ENCODE measurements at places on chromosomes 6 and 20.

- DNase-seq: no peak
Measured at GRCh38 chr6:33630014-33630413, 8.9 kb downstream of the ITPR3 start.

- peak; percentile 88 for DNase-seq
Measured at GRCh38 chr6:31729515-31729978, 448 bp upstream of the DDAH2 start.

DNA sequence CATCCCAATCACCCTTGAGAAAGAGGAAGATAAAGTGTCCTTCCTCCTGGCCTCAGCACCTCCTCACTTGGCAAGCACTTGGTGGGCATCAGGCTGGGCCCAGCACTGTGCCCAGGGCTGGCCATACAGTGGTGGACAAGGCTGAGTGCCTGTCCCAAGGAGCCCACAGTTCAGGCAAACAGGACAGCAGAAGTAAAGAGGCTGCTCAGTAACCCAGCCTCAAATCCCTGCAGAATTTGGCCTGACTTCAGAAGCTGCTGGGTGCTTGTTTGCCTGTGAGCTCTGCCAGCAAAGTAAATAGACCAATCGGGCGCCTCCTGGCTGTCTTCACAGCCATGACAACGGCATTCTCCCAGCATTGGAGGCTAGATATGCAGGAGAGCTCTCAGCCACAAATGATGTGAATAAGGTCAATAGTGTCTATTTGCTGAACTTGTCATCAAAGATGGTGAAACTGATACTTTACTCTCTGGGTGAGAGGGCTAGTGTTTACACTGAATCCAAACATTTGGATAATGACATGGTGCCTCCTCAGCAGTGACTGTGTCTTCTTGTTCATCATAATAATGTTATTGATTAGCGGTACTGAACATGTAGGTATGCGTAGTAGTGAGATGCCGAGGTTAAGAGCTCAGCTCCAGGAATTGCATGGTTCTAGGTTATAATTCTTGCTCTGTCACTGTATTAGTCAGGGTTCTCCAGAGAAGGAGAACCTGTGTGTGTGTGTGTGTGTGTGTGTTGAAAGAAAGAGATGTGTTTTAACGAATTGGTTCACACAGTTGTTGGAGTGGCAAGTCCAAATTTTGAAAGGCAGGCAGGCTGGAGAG, 36.9 kb upstream of the FANCE start:
- DNase-seq: peak; percentile 85

DNA sequence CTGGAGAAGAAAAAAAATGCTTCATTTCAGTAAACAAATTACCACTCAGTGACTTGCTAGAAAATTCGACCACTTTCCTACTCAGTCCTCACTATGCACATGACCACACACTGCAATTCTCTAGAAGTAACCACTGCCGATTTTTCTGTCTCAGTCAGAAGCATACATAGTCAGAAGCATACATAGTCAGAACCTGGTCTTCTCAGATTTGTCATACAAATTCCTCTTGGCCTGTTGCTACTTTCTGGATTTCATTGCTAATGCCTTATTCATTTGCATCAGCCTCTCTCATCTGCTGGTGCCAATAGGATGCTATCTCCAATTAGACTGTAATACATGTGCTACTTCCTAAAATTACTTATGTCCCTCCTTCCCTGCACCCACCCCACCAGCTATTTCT, 10.2 kb upstream of the KIF16B start:
- DNase-seq: peak; percentile 21

DNA sequence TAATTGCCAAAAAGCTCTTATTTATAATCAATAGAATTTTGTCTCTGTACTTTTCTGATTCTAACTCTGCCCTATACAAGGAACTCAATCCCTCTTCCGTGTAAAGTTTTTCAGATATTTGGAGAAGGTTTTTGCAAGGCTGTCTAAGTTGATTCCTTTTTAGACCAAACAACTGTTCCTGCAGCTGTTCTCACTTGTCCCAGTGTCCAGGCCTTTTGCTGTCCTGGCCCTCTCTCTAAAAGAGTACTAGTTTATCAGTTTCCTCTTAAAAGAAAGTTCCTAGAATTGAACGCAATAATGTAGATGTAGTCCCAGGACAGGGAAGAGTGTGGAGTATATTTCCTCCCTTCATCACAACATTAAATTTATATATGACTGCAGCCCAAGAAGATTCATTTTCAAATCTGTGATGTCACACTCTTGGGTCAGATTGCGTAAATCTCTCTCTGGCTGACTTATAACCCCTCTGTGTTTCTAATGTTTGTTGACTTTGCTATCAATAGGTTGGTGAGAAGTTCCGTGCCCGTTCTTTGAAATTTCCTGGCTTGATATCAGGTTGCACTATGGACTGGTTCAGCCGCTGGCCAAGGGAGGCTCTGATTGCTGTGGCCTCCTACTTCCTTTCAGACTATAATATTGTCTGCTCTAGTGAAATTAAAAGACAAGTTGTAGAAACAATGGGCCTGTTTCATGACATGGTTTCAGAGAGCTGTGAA, 139.4 kb upstream of the GLP1R start:
- DNase-seq: no peak

DNA sequence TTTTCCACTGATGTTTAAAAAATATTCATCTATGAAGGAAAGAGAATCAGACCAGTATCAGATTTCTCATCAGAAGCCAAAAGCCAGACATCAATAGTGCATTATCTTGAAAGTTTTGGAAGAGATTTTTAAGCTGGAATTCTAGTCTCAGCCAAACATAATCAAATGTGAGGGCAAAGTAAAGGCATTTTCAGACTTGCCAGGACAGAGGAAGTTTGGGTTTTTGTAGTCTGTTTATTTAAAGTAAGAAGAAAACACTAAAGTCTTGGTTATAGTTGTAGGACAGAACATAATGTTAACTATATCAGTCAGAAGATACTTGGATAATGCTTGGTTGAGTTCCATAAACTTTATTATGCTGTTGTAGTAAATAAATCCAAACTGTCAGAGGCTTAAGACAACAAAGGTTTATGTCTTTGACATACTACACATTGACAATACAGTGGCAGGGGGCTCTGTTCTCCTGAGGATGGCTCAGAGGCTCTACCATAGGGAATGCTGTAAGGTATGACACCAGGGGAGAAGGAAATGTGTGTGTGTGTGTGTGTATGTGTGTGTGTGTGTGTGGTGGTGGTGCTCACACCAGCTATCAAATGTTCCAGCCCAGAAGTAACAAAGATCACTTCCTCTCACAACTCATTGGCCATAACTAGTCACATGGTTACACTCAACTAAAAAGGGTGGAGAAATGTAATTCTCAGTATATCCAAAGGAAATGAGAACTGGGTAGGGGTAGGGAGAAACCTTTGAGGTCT, 26.7 kb upstream of the YWHAB start:
- DNase-seq: peak; percentile 14

DNA sequence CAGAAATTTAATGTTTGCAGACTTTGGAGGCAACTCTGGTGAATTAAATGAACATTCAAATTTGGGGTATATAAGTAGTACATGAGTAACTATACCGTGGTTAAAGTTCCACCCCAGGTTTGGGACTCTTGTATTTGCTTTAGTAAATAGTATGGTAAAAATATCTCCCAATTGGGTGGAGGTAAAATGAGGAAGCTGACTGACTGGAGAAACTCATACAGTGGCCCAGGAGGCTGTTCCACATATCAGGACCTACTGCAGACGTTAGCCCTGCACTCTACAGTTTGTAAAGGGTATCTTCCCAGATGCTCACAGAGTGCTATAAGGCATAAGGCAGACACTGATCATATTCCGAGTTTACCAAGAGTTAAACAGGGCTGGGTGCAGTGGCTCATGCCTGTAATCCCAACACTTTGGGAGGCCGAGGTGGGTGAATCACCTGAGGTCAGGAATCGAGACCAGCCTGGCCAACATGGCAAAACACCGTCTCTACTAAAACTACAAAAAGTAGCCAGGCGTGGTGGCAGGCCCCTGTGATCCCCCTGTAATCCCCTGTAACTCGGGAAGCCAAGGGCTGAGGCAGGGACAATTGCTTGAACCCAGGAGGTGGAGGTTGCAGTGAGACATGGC, 53.7 kb downstream of the CPXM1 start:
- DNase-seq: no peak

DNA sequence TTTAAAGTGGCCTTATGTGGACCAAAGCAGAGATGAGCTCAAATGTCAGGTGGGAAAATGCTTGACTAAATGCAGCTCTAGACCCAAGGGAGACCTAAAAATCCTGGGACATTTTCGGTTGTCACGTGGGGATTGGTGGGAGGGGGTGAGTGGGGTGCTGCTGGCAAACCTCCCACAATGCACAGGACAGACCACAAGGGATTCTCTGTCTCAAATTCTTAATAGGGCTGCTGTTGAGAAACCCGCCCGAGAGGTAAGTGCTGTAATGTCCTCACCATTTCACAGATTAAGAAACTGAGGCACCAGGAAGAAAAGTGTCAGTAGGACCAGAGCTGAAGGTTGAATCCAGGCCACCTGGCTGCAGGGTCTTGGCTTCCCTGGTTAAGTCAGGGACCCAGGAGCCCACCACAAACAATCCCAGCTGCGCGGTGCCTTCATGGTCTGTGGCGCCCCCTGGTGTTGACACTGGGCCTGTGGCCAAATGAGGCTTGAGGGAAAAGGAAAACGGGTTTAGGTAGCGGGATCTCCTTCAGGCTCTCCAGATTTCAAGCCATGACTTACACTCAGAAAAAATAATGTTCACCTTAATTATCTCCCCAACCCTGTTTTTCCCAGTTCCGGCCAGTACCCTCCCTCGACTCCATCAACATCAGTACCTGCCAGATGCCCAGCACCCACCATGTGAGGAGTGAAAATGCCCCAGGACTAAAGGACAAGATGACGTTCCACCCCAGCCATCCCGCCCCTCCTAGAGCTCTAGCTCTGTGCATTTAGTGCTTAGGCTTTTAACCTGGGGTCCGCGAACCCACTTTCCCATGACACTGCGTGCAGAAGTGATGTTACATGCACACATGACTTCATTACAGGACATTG, 7.2 kb downstream of the HLA-G start:
- DNase-seq: peak; percentile 16

DNA sequence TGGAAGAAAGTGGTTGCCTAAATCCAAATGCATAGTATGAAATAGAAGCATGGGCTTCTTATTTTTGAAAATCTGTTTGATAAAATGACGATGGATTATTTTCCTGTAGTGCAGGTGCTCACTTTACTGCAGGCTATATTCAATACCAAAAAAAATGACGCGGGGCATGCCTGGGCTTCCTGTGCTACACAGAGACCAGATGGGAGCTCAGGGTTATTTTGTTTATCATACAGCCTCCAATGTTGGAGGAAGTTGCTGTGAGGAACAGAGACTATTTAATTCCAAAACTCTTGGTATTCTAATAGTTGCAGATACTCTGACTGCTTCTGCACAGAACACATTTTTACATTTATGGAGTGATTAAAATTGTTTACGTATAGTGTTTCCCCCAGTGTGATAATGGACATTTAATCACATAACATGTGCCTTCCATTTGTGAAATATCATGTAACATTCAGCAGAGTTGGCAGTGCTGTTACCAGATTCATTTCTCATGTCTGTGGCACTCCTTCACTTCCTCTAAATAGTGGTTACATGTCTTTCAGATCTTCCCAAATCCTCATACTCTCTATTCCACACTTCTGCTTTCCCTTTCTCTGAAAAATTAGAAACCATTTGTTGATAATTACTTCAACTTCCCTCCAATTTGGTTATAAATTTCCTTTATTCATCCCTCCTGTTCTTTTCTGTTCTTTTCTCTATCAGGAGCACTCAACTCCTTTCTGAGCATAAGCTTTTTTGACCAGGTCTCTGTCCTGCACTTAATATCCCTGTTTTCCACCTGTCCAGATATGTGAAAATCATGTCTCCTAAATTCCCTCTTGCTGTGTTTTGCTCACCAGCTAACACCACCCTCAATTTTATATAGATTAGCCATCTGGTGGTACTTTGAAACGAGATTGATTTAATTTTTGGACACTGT, 121.6 kb downstream of the ADGRB3 start:
- no peak for DNase-seq

- no peak for DNase-seq
Measured at GRCh38 chr6:107658920-107659865, 164.9 kb downstream of the SCML4 start.

DNA sequence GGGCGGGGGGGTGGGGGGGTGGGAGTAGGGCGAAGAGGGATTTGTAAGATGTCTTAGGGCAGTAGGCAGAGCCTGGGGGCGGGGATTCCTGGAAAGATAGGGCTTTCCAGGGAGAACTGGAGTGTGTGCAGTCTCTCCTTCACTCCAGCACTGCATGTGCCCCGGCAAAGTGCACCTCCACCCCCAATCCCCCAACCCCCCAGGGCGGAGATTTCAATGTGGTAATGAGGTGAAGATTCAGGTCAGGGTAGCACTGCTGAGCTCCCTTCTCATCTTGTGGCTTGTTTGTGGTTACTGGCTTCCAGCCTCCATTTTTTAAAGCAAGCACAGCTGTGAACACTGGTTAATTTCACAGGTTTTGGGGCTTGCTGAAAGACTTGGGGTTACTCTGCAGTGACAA, 5.9 kb downstream of the TMEM239 start:
- peak; percentile 51 for DNase-seq

DNA sequence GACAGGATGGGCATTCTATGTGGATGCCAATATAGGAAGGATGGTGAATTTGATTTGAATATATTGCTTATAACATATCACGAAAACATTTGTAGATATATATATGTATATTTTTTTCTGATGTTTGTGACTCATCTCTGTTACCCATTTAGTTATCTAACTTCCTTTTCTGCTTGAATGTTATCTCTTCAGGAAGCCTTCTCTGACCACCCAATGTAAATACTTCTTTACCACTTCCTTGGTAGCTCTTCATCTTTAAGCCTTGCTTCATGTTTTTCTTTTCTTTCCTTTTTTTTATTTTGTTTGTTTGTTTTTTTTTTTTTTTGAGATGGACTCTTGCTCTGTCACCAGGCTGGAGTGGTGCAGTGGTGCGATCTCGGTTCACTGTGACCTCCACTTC, 260.5 kb upstream of the EPHA7 start:
- DNase-seq: no peak

- DNase-seq: no peak
Measured at GRCh38 chr6:18269717-18270116, 5.4 kb upstream of the DEK start.

DNA sequence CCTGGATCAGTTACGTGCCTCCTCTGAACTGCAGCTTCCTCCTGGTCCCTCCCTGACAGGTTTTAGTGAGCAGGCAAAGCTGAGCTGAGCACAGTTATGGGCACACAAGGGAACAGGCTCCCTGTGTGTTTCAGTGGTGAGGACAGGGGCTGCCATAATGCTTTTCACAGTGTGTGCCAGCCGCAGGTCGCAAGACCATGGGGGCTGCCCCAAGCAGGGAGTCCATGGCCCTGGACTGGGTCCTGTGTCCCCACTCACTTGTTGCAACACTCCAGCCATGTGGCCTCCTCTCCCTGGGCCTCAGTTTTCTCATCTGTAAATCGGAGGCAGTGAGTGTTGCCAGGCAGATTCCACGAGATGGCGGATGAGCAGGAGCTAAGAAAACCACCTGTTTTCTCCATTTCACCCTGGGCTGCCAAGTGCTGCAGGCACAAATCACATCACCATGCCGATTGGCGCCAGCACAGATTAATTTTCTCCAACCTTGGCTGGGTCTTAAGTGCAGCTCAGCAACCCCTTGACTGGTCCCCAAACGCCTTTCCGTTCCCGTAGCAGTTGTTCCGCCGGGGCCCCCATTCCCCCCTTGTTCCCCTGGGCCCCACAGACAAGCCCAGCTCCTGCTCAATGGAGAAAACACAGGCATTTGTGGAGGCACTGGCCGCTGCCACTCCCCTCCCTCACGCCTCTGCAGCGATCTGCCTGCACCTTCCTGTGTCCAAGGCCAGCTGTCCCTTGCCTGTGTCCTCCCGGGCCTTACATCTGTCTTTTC, 57.1 kb upstream of the NNAT start:
- DNase-seq: no peak

GRCh38 chr6:155324172-155324571, 9.9 kb upstream of the TFB1M start:
- DNase-seq: no peak
